ENCODE measurements at places on chromosomes 2 and 18. TPM values are rescaled to one million over a fixed set of nuclear protein-coding genes. Genes with fewer than 3 reads are reported as not detected.

The COL4A3 gene
- 1.6 TPM for polyA plus RNA-seq

GRCh38 chr2:168343586-168343985 is 96.2 kb upstream of the STK39 start:
- no peak for DNase-seq

The KLHL14 gene
- polyA plus RNA-seq: 0.12 TPM

- no peak for DNase-seq
These were observed 32.9 kb downstream of the INO80C start for GRCh38 chr18:35464831-35465279.

- DNase-seq: no peak
These were observed 438.6 kb downstream of the ZEB2 start for GRCh38 chr2:144081272-144081671.

The DYSF gene
- polyA plus RNA-seq: 0.25 TPM

DNA sequence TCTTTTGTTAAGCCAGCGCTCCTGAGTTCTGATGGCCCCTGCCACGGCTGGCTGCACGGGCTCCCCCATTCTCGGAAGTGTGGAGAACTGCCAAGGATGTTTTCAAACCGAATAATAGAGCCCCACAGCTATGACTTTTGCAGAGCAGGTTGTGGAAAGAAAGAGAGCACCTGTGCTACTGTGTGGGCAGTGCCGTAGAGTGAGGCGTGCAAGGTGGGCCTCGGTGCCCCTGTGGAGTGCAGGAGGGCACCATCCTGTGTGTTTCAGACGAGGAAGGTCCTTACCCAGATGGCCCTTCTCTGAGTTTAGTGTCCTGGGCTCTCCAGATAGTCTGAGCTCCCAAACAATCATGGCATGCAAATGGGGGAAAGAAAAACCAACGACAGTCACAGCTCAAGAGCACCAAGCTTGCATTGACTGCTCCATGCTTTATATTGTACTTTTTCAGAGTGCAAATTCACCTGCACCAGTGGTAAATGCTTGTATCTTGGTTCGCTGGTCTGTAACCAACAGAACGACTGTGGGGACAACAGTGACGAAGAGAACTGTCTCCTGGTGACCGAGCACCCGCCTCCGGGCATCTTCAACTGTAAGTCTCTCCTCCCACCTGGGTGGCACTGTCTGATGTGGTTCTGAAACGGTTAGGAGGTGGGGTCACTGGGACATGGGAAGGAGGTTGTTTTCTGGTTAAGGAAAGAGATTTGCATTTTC is 219.4 kb downstream of the LDLRAD4 start:
- DNase-seq: no peak

Data from hepatocyte (in vitro differentiated cells).